Stimulated activated CD4-positive, alpha-beta T cell treated with anti-CD3 and anti-CD28 coated beads, Interleukin-15, amount 100 ng/mL, for 1 hour (primary cell): ENCODE measurements at places on chromosomes 6 and 20.

DNA sequence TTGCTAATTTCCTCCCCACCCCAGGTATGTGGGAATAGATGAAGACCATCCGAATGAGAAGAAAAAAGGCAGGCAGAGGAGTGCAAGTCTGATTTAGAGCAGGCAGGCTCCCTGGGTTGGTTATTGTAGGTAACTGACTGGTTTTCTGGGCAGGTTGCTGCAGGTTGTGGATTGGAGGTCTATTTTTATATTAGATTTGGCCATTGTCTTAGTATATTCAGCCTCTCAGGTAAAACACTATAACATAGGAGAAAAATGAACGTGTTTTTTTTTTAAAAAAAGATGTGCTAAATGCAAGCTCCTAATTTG lies 492 bp upstream of the TBC1D7 start:
- DNase-seq, result no peak

GRCh38 chr6:127550403-127550802 lies 26.6 kb upstream of the C6orf58 start:
- no peak for DNase-seq

- no peak for DNase-seq
Observed at GRCh38 chr20:16801919-16802651, 53.9 kb downstream of the OTOR start.

- DNase-seq, result no peak
Observed at GRCh38 chr20:6473197-6473596, 294.3 kb upstream of the BMP2 start.

- no peak for DNase-seq
Observed at GRCh38 chr6:129994410-129994809, 24.0 kb upstream of the L3MBTL3 start.

- DNase-seq, result peak; percentile 40
Observed at GRCh38 chr6:116370760-116371119, at the start of gene DSE. Gene DSE (plus strand): TSS chr6:116370947. CDS start chr6:116399251, 28,304 bp downstream.

DNA sequence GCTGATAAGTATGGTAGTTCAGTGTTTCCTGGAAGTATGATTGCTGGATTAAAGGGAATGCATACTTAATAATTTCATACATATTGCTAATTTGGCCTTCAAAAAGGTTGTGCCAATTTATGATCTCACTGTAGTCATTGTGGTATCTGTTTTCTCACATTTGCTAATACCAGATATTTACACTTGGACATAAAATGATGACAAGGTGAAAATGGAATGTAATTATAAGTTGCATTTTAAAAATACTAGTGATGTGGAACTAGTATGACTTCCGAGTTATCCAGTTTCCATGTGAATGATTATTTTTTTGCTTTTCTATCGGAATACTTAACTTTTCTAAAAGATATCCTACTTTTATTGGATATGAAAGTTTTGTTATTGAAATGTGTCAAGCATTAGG lies 15.4 kb downstream of the RWDD1 start:
- no peak for DNase-seq

GRCh38 chr6:17032988-17033634 lies 68.7 kb upstream of the STMND1 start:
- DNase-seq, result no peak

GRCh38 chr6:21423106-21423854 lies 170.3 kb upstream of the SOX4 start:
- DNase-seq, result no peak

DNA sequence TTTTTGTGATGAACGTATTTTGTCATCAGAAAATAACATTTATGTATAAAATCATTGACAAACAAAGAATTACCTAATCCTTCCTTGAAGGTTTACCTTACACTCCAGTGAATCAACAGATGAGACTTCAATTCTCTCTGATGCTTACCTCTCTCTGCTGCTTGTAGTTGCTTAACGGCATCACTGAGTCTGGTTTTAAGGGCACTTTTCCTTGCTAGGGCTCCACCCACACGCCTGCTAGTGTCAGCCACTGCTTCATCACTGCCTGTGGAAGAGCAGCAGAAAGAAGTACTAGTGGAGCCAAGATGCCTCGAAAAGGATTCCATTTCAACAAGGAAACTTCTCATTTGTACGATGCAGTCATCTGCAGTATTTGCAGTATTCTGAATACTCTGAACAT lies 63.0 kb downstream of the FAM229B start:
- DNase-seq, result no peak

DNA sequence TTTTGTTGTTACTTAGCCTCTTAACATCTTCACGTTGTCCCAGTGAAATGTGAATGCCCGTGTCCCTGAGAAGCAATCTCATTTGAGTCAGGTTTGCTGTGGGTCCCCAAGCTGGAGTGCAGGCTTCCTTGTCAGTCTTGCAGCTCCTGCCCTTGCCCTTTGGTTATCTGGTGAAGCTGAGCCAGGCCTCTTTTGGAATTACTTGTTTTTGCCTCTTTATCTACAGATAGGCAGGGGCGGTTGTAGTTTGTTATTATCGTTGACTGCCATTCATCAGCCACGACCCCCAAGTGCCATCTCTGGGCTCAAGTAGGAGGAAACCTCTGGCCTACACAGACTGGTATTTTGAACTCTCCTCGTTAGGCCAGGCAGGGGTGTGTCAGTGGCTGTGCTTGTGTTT lies 2.2 kb downstream of the TMEM14C start:
- DNase-seq, result no peak

DNA sequence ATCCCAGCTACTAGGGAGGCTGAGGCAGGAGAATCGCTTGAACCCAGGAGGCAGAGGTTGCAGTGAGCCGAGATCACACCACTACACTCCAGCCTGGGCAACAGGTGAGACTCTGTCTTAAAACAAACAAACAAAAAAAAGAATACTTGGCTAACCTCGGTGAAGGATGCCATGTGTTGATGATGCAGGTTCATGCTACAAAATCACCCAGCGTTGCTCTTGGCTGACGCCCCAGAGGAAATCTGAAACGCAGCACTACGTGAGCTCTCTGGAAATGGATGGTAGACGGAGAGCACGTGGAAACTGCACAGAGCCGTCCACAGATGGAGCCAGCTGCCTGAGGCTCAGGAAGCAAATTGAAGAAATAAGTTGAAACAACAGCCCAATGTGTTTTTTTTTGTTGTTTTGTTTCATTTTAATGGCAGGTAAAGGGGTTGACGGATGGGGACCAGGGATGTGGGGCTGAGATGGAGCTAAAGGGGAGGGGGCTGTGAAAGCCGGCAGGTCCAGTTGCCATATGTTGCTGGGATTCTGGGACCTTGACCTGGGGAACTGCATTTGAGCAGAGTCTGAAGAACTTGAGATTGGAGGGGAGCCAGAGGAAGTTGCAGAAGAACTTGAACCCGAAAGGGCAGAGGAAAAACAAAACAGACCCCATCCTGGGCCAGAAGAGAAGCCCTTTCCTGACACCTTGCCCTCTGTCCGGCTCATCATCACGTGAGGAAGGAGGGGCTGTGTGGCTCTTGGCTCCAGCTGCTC lies 12.8 kb upstream of the MANBAL start:
- no peak for DNase-seq

- DNase-seq, result no peak
Observed at GRCh38 chr6:128638817-128639216, 118.4 kb upstream of the PTPRK start.

DNA sequence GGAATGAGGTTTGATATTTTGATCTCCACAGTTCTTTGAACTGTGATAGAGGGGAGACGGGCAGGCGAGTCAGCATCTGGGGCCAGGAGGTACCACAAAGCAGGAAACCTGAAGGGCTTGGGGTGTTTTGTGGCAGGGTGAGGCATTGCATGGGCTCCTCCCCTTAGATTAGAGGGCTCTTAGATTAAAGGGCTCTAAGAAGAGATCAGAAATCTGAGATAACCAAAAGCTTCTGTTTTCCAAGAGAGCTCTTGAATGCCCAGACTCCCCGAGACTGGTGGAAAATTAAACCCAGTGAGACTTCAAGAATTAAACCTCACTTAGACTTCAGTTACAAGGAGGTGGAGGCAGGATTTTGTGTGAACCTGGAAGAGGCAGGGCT lies 2.4 kb upstream of the GPX5 start:
- DNase-seq, result no peak

GRCh38 chr20:50055524-50056083 lies 57.3 kb downstream of the UBE2V1 start:
- DNase-seq, result no peak
